ENCODE measurements at places on chromosomes 7 and 10. TPM values are rescaled to one million over a fixed set of nuclear protein-coding genes. Genes with fewer than 3 reads are reported as not detected.

Gene GPR26
- not detected for total RNA-seq

Gene ACTR1A
- 78.5 TPM for total RNA-seq

DNA sequence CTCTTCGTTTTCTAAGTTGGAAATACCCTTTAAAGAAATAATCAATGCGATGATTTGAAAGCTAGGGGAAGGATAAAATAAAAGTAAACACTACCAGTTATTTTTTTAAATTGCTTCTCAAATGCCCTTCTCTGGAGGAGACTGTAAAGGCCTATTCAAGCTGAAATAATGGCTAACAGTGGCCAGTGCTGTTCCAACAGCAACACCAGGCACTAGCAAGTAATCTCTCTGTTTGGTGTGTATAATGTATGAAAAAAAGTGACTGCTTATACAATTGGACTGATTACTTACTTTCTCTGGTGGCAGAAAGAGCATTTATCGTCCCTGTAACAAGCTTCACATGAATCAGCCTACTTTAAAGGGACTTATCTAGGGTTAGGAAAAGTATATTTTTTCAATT, 102.7 kb downstream of the CSTF2T start:
- no peak for DNase-seq

DNA sequence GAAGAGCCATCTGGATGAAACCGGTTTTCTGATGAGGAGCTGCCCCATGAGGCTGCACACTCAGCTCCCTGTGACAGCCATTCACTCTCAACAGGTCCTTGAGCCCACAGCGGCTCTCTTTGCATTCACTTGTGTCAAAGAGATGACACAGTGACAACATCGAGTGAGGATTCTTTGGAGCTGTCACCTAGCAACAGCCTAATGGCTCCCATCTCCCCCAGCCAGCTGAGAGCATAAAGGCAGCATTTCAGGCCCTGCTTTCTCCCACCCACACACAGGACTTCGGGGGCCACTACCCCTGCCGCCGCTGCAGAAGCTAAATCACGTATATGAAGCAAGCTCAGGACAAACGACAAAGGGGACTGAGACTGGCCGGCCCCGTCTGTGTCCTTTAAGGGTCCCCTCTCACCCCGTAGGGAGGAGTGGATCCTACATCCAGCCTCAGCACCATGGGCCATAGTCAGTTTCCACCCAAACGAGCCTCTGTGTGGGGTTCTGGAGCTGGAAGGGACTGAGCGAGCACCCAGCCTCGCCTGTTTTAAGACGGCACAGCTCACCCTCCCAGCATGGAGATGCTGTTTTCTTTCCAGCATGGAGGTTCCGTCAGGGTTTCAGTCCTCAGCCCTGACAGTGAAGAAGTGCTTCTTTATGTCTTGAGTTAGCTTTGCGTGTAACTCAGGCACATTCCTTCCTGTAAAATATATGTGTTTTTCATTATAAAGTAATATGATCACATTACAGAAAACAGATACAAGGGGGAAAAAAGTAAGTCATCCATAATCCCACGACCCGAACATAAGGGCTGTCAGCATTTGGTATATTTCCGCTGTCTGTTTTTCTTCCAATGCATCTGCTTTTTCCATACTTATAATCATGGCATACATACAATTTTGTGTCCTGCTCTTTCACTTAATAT, 4.9 kb downstream of the CPA4 start:
- no peak for DNase-seq

DNA sequence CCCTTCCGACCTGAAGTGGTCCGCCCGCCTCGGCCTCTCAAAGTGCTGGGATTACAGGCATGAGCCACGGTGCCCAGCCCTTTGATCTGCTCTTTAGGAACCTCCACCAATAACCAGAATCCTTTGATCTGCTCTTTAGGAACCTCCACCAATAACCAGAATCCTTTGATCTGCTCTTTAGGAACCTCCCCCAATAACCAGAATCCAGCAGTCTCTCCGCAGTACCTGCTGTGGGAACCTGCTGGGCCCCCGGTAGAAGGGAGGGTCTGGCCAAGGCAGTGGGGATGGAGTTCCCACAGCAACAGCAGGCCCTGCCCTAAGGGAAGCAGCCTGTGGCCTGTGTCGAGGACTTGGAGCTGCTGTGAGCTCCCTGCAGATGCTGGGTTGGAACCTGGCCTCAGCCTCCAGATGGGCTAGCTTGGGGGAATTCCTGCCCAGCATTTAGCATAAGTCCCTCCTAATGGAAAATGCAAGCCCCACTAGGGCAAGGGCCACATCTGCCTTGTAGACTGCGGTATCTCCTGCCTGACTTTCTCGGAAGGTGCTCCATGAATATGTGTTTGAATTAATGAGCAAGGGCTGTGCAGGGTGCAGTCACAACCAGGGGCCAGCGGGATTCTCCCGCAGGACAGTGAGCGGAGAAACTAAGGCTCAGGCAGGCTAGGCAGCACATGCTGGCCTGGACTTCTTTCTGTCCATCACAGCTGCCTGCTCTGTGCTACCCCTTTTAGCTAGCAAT, 165.8 kb downstream of the UBE2H start:
- DNase-seq: no peak

DNA sequence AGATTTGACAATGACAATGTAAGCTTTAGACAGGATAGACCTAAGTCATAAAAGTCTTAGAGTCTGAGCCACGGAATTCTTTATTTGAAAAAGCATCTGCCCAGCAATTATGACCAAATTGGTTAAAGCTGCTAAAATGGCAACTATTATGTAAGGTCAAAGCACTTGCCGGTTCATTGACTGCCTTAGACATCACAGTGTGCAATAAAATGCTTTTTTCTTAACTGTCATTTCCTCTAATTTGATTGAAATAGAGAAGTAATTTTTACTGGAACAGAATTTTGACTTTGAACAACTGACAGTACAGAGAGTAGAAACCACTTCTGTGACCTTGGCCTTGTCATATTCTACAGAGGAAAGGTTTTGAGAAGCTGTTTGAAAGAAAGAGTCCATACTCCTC, 142.9 kb downstream of the THSD7A start:
- DNase-seq: no peak

DNA sequence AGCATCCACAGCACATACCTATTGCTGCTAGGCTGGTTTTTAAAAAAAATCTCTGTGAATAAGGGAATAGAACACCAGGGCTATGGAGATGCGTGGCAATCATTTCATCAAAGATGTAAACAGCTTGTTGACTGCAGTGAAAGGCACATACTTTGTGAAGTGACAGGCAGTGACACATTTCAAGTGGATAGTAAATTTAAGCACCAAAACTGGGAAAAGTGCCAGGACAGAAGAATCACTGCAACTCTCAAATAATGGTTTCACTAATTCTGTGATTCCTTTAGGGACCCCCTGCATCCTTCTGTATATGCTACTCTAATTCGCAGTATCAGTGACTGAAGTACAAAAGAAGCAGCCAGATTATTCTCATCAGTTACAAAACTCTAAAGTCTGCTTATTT, 145.2 kb upstream of the KLF14 start:
- DNase-seq: no peak

GRCh38 chr10:78515038-78515872, 481.6 kb downstream of the RPS24 start:
- no peak for DNase-seq

Data from NCI-H460 (cell line).